Lower lobe of right lung (tissue), 2 donors: ENCODE measurements at places on chromosomes 2 and 18. TPM values are rescaled to one million over a fixed set of nuclear protein-coding genes. Genes with fewer than 3 reads are reported as not detected.

DNA sequence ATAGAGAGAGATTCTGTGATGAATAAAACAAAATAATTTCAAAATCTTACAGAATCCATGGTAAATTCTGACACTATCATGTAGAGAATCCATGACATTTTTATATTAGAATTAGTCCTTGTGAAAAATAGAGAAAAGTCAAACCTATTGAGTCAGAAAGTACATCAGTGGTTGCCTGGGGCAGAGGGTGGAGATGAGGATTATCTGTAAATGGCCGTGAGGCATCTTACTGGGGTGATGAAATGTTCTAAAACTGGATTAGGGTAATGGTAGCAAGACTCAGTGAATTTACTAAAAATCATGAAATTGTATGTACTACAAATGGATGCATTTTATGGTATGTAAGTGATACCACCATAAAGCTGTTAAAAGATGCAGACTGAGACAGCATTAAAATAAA, 323.1 kb downstream of the SLC8A1 start:
- DNase-seq: no peak

GRCh38 chr2:66573416-66573815, 138.5 kb downstream of the MEIS1 start:
- DNase-seq: no peak

DNA sequence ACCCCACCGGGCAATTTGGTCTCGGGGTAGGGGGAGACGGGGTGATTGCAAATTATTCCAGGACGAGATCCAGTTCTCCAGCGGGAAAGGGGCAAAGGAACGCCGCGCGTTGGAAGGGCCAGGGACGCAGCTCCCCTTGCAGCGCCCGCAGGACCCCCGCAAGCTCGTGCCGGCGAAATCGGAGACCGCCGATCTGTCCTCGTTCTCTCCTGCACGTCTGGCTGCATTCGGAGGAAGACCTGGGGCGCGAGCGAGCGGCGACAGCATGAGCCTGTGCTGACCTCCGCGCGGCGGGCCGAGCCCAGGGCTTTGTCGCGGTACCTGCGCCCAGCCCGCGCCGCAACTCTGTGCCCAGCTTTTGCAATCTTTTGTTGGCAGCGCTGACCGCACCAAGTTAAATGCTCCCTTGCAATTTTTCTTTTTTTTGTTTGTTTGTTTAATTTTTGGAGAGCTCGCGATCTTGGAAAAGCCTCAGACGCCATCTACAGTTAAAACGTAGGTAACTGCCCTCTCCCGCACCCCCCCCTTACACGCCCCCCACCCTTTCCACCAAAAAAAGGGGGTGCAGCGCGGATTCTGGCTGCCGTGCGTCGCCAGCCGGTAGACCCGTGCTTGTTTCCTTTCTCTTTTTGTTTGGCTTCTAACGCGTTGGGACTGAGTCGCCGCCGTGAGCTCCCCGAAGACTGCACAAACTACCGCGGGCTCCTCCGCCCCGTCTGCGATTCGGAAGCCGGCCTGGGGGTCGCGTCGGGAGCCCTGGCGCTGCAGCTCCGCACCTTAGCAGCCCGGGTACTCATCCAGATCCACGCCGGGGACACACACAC, 667 bp downstream of the TRIB2 start:
- peak; percentile 76 for DNase-seq

- no peak for DNase-seq
Measured at GRCh38 chr2:48445091-48445725, 84.7 kb upstream of the STON1 start.

- no peak for DNase-seq
Measured at GRCh38 chr2:156009293-156009692, 323.2 kb downstream of the NR4A2 start.

DNA sequence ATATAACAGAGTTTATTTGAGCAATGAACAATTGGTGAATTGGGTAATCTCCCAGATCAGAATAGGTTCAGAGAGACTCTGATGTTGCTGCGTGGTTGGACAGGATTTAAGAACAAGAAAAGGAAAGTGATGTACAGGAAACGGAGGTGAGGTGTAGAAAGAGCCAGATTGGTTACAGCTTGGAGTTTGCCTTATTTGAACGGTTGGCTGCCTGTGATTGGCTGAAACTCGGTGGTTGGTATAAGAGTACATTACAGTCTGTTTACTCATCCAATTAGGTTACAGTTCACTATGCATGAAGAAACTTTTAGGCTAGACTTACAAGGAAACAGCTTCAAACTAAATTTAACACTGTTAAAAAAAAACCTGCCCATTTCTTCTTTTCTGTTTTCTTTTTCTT, 68.0 kb upstream of the CABLES1 start:
- no peak for DNase-seq

DNA sequence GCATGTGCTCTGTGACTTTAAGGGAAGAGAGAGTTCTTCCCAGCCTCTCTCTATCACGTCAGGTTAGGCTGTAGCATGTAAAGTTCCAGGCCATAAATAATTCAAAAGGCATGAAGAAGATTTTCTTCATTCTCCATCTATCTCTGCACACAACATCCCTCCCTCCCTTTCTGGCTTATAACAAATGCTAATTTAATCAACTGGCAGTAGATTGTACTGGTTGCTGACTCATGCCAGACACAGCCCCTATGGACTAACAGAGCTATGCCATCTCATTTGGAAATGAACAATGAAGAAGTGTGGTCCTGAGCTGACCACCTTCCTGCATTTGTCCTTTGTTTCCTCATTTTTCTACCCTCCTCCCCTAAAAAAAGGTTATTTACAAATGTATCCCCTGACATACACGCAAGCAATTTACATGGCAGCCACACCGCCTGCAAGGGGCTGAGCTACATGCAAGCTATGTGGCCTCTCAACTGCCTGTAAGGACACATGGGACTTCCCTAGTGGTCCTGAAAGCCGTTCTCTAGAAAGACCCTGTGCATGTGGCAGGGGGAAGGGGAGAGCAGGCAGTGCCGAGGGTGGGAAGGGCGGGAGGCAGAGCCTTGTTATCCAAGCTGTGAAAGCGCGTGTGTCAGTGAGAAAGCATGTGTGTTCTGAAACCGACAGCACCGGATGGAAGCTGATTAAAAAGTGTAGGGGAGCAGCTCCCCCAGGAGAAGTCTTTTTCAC, 90.9 kb upstream of the KLF7 start:
- DNase-seq: no peak

- DNase-seq: no peak
Measured at GRCh38 chr2:506866-507265, 170.3 kb downstream of the TMEM18 start.

DNA sequence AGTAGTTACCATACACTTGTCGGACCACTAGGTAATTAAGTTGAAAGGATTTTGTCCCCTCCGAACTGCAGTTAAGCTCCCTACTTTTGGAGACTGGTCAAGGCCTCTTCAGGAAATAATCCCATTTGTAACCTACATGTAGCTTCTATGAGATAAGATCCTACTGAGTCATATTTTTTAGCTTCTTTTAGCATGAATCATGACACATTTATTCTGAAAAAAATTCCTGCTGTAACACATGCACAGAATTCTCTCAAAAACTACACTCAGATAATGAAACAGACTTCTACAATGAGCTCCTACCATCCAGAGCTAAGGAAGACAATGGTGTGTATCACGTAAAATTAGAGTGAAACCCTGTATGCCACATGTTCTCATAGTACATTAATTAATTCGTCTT, 100.7 kb upstream of the CCDC195 start:
- no peak for DNase-seq

GRCh38 chr2:516944-517343, 160.3 kb downstream of the TMEM18 start:
- DNase-seq: no peak

DNA sequence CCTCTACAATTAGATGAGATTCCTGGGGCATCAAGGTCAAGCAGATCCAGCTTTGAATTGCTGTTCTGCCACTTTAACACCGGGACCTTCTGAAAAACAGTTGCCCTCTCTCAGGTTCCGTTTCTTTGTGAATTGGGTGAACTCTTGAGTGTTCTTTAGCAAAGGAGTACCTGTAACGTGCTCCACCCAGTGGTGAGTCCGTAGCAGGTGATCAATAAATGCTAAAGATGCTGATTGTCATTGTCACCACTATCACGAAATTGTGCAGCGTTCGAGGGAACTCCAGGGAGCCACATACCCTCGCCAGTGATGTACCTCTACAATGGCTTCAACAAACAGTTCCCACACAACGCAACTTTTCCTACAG, 81.9 kb downstream of the TCF7L1 start:
- DNase-seq: no peak

DNA sequence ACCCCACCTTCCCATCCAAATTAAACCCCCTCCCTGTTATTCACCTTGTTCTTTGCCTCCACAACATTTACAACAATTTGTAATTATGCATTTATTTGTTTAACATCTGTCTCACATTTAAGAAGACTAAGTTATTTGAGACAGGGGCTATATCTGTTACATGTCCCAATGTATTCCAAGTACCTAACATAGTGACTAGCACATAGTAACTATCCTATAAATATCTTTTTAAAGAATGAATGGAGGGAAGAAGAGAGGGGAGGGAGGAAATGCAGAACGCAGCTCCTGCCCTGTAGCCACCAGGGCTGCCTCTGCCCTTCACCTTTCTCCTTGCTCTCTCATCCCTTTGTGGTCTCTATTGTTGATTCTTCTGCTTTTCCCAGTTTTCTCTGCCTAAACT, 40.6 kb downstream of the HDHD2 start:
- no peak for DNase-seq

DNA sequence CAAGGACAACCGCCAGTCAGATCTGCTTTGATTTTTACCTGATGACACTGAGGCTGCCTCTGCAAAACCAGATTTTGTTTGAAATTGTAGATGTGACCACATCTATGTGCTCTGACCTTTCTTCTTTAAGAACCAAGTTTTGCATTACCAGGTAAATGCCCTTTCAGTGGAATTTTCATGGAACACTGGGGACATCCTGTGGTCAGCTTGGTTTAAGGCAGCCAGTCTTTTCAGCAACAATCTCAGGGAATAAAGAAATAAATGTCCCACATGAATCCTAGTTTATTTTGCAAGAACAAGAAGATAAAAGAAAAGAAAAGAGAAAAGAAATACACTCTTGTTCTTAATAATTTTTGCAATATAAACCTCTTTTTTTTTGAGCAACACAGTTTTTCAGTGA, 90.6 kb downstream of the POU3F3 start:
- DNase-seq: no peak

GRCh38 chr2:174686430-174686829, 77.8 kb downstream of the CHRNA1 start:
- DNase-seq: no peak

DNA sequence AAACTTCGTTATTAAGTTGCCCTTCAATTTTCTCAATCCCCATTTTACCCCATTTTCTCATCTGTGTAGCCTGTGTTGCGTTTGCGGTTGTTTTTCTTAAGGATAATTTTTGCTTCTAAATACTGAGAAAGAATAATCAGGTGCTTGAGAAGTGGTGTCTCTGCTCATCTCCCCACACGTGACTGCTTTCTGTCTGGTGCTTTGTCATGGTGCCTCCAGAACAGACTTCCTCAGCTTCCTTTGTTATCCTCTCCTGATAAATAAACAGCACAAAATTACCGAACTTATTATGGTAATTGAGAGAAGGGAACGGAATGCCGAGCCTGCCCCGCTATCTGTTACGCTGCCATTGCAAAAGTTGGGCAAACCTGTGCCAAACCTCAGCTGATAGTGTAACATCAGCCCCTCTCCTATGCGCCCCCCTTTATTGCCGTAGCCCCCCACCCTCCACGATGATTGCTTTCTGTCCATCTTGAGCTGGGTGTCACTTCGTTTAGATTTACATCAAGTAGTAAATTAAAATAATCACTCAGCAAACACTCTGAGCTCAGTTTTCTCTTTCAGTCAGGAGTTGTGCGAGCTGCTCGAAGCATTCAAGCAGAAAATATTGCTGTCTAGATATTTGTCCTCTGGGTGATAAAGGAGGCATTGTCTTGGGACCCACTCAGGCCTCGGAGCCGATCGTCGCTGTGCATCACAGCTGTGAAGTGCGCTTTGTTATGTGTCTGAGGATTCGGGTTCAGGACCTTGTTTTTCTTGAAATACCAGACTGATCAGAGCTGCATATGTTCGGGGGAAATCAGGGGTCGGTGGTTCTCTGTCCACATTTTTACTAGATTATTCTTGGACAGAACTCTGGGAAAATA, 1008.5 kb upstream of the FANCL start:
- DNase-seq: no peak

DNA sequence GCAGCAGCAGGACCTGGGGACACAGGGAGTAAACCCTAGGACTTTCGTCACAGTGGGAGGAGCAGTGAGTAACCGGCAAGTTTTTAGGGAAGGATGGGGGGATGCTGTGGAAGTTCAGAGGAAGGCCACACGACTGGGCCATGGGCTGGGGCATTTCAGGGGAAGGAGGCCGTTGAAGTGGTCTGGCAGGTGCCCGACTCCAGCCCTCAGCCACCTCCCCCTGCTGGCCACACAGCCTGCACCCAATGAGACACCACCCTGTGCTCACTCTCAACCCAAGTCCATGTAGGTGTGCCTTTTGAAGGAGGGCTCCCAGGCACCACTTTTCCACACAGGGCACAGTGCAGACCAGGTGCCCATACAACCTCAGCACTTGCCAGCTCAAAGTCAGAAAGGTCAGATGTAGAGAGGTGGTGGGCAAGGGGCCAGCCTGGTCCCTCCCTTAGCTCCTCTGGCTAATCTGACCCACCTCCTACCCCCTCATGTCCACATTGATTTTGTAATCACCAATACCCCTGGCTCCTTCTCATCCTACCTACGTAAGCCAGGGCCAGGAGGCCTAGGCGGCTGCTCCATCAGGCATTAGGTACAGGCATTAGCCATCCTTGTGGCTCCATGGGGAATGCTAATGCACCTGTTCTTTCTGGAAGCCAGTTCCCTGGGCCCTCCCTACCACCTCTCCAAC, 211.2 kb downstream of the SMAD2 start:
- DNase-seq: no peak

- DNase-seq: no peak
Measured at GRCh38 chr2:15618449-15618855, 26.8 kb downstream of the DDX1 start.

- DNase-seq: no peak
Measured at GRCh38 chr2:29946505-29946904, 25.1 kb upstream of the ALK start.

The CHCHD5 gene
- 23.0 TPM for total RNA-seq

The ALLC gene
- not detected for total RNA-seq

The LYG2 gene
- total RNA-seq: not detected

The ARL4C gene
- 13.4 TPM for total RNA-seq
